Islet precursor cell (in vitro differentiated cells): ENCODE measurements at places on chromosomes 2 and 18.

DNA sequence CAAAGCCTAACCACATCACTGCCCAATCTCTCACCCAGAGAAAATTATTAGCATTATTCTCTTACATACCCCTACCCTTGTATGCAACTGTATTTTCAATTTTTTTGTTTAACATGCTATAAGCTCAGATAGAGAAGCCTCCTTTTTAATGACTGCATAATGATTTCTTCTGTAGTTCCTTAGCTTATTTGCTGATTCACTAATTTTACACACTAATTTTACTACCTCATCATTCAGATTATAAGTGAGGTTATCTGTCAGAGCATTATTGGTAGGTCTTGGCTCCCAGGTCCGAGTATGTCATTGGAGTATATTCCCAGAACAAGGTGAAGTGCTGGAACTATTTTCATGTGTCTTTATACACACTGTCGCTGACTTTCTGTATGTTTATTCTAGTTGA, 45.4 kb downstream of the RHBDD1 start:
- DNase-seq, result no peak

DNA sequence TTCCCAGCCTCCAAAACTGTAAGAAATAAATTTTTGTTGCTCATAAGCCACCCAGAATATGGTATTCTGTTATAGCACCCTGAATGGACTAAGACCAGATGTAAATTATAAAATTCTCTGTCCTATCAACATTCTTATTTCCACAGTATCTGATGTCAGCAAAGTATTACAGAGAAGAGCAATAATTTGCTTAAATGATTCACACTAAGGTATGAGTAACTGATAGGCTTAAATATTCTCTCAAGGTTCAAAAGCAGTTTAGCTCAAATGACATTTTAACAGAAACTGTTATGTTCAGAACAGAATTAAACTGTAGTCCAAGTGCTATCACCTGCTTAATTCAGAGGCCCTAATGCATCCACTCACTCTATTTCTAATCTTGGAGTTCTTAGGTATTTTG, 12.8 kb downstream of the SESTD1 start:
- no peak for DNase-seq

DNA sequence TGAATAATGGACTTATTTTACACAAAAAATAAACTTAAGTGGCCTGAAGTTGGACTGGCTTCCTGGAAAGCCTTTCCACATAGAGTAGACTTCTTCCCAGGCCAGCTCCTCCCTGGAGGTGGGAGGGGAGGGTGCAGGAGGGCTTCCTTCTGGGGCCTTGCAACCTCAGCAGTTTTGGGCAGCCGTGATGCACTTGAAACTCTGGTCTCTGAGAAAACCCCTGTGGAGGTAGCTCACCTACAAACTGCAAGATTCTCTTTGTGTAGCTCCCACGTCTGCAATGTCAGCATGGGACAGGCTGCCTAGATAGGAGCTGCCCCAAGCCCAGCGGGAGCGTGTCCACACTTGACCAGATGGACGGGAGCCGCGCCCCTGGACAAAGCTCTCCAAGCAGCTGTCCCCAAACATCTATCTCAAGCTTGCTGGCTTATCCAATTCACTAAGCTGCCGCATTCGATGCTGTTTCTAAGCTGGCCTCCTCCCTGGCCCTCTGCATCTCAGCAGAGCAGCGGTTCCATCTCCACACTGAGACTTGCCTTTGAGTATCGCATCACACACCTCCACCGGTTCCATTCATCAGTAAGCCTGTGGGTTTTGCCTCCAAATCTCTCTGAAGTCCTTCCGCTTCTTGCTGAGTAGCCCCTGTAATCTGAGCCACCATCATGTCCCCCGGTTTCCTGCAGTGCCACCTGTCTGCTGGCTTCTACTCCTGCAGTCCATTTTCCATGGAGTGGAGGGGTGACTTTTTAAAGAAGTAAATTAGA, 1.6 kb upstream of the LPIN1 start:
- DNase-seq, result no peak

- no peak for DNase-seq
These were observed 38.9 kb downstream of the HIBCH start for GRCh38 chr2:190280565-190281350.

DNA sequence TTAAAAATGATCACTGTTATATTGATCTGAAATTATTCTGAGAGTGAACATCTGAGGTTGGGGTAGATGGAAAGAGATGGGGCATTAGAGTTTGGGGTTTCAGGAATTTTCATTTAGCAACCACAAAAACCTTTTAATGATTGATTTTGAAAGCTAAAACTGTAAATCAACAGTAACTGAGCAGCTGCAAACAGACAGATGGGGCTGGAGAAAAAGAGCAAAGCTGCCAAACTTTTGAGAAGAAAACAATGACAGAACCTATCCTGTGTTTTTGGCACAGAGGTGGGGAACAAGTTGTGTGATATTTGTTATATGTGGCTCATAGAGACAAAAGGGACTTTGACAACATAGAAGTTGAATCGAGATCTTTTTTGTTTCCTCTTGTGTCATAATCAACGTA, 415.8 kb upstream of the DSEL start:
- DNase-seq, result no peak

DNA sequence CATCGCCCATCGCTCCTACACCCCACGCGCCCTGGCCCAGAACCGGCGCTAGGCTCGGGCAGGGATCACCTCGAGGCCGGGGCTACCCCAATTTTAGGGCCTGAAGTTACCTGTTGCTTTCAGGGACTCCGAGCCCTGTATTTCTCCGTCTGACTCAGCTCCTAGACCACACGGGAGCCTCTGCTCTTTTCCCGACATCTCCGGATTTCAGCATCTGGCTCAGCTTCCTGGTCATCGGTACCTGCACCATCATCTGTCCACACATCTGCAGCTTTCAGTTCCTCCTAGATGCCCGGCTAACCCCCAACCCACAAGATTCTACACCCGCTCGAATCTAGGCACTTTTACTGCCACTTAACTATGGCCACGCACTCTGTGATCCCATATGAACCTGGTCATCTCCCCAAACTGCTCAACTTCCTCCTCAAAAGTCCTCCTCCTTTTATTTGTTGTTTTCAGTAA, 12.1 kb upstream of the HMSD start:
- no peak for DNase-seq

GRCh38 chr2:99512181-99512591, 22.4 kb upstream of the REV1 start:
- no peak for DNase-seq
